ENCODE measurements at places on chromosomes 1 and 21.
A peak's percentile ranks its signal among the peaks of the same experiment; 100 is the strongest.

DNA sequence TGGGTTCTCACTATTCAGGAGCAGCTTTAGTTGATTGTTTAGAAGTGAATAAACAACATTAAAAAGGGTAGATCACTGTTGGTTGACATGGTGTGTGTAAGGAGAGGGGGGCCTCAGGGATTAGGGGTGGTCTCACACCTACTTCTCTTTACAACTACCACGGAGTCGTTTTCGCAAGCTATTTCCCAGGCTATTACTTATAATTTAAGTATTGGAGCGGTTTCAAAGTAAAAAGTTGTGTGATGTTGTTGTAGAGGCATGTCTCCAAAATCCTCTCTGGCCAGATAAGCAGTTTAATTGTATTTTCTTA is 1.3 kb downstream of the GPSM2 start:
- no peak for DNase-seq

- DNase-seq = no peak
These were observed 3.4 kb downstream of the ZCCHC17 start for GRCh38 chr1:31300193-31300592.

GRCh38 chr21:32977216-32977615 is 48.5 kb upstream of the OLIG2 start:
- DNase-seq = no peak

DNA sequence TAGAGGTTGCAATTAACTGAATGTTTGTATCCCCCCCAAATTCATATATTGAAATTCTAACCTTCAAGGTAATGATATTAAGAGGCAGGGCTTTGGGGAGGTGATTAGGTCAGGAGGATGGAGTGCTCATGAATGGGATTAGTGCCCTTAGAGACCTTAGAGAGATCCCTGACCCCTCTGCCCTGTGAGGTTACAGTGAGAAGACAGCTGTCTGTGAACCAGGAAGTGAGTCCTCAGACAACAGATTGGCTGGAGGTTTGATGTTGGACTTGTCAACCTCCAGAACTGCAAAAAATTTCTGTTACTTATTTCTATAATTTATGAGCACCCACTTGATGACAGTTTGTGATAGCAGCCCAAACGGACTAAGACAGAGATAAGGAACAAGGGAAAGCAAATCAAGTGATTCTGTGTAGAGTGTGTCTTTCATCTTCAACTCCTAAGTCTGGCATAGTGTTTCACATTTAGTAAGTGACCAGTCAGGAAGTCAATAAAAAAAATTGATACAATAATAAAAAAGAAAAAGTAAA is 30.0 kb upstream of the RWDD3 start:
- DNase-seq = no peak

DNA sequence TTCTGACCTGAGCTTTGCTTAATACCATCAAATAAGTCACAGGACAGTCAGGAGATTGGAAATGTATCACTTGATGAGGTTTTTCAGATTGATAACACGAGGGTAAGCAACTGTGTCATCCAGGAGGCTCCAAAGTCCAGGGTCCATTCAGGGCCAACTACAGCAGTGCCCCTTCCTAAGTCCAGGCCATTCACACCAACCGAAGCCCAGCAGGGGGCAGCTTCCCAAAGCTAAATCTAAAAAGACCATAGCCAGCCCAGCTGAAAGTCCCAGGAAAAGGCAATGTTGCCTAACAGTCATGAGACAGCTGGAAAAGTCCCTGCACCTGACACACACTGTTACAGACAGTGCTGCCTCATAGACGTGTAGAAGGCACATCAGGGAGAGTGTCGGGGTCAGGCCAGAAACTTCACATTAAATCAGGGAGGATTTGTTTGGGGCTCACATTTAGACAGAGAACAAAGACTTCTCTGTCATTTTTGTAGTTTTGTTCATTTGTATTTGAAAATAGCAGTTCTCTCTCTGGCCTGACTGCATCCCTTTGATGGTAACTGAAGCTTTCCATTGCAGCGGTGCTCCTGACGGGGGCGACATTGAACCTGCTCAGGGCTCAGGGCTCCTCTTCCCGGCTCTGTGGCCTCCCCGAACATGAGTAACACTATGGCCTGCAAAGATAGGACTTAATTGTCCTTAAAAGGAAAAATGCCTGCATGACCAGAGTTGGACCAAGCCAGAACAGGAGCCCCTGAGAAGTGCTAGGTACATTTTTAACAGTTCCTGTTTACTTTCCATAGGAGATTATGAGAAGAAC is 200.4 kb downstream of the NRIP1 start:
- peak; percentile 48 for DNase-seq

- DNase-seq = no peak
These were observed 55.2 kb upstream of the SELENON start for GRCh38 chr1:25744636-25745425.

- DNase-seq = peak; percentile 19
These were observed 46.2 kb downstream of the ZNF648 start for GRCh38 chr1:182015360-182015759.

DNA sequence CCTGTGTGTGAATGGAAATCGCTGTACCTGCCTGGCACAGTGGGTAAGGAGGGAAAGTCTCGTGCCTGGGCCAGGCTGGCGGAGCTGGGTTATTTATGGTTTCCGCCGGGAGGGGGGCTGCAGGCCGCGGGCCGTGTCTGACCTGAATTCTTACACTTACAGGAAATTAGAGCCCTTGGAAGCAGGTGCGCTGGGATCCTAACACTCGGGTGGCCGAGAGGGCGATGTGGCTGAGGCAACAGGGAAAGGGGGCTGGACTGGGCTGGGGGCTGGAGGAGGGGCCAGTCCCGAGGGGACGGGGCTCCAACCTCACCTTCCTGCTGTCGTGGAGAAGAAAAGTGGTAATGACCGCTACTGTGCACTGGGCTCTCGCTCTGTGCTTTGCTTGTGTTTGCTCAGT is 109.4 kb upstream of the WNT4 start:
- no peak for DNase-seq

- DNase-seq = no peak
These were observed 106.0 kb downstream of the UBE2U start for GRCh38 chr1:64309431-64309831.

GRCh38 chr1:191371626-191372025 is 786.6 kb upstream of the RGS18 start:
- no peak for DNase-seq

DNA sequence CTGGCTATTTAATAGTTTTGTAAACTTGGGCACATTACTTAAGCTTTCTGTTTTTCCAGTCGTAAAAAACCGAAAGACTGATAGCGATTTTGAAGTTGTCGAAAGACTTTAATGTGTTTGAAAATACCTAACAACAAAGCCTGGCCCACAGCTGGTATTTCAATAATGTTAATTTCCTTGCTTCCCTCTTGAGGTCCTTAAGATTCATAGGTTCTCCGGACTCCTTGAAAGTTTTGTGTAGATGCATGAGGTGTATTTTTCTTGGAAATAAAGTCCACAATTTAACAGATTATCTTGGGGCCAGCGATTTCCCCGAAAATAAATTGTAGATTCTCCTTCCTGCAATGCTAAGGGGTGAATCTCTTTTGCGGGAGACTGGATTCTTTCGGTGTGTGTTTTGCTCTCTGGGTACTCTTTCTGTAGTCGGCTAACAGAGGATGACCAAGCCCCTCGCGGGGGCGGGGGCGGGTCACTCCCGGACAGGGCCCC is 735 bp upstream of the YTHDF2 start:
- no peak for DNase-seq

DNA sequence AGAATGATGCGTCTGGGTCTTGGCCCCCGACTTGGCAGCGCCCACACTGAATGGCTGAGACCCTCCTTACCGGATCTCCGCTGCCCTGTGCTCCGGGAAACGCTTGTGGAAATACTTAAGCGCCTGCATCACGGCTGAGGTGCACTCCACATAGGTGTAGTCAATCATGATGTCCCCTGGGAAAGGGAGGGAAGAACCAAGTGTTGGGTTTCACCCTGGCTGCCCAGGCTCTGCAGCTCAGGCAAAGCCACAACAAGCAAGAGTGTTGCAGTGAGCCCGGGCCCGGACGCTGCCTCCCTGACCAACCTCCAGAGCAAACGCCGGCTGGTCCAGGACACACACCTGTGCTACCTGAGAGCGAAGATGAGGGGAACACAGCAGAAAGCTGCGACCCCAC is 21.5 kb upstream of the SPATC1L start:
- no peak for DNase-seq

GRCh38 chr1:160625725-160626498 is 20.9 kb downstream of the SLAMF1 start:
- no peak for DNase-seq

DNA sequence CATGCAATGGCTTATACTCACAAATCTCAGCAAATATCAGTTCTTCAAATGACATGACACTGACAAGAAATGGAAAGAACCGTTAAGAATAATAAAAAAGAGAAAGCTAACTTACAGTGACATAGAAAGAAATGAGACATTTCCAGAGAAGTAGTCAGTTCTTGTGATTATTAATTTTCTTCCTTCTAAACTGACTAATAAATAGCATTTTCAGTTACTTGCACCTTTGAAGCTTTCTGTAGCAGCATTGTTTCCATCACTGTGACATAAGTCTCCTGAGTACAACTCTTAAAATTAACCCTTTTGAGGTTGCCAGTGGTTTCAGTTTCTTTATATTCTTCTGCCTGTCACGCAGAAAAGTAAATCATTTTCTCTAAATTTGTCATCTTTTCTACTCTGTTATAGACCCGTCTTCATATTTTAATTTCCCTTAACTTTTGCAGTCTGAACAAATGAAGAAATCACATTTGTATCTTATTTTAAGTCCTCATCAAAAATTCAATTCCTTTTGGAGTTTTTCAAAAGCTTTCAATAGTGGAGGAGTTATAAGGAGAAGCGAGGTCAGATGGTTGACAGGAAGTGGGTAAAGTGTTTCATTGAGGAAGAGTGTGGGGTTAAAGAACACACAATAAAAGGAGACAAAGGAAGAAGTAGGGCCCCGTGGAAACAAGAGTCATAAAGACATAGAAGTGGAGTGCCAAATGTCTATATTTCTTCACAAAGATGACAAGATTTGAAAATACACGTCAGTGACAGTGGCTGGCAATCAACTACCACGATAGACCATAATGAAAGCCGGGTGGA is 57.9 kb upstream of the S1PR1 start:
- DNase-seq = peak; percentile 62

DNA sequence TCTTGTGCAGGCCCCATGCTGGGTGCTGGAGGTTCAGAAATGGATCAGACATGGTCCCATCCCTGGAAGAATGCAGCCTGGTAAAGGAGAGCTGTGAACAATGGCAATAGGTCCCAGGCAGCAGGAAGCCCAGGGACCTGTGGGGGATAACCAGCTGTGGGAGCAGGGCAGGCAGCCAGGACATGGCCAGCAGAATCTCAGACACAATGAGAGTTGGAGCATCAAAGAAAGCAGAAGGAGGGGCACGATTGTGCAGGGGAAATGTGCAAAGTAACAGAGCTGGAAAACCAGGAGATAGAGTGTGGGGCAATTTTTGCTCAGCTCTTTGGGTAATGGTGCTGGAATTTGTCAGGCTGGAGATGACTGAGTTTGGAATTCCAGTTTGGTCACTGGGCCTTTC is 44.3 kb downstream of the C8B start:
- DNase-seq = no peak

GRCh38 chr1:31891280-31891679 is 46.9 kb downstream of the PTP4A2 start:
- DNase-seq = no peak

DNA sequence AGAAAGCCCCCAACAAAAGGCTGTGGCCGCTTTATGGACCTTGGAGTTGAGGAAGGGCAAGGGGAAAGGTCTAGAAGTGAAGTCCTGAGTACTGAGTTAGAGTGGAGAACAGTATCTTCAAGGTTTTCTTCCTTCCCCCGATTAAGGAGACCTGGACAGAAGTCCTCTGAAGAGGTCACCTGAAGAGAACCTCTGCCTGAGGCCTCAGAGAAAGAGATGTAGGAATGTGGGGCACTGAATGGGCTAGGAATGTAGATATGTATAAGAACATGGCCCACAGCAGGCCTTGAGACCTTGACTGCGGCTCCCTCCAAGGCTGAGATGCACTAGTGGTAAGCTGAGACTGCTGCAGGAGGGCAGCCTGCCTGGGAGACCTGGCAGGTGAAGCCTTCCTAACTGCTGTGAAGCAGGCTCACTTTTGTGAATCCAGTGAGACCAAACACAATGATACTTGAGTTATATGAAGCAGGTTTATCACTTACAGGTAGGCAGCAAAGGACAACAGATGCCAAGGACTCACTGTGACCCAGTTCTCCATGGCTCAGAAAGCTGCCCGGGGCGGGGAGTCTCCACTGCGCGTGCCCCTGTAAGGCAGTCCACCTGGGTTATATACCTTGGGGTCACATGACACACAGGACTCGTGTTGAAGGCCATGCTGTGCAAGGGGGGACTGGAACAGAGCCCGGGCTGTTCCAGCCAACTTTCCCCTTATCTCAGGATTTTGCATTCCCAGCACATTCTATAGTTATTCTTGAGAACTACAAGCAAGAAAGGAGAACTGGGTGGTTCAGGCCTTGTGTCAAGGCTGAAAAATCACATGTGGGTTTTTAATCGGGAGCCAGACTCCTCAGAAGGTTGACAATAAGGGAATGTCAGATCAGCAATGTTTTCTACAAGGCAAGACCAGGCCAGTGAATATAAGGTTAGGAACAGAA is 78.8 kb upstream of the PPM1J start:
- no peak for DNase-seq

- no peak for DNase-seq
These were observed 9.0 kb downstream of the MPL start for GRCh38 chr1:43346636-43347035.

DNA sequence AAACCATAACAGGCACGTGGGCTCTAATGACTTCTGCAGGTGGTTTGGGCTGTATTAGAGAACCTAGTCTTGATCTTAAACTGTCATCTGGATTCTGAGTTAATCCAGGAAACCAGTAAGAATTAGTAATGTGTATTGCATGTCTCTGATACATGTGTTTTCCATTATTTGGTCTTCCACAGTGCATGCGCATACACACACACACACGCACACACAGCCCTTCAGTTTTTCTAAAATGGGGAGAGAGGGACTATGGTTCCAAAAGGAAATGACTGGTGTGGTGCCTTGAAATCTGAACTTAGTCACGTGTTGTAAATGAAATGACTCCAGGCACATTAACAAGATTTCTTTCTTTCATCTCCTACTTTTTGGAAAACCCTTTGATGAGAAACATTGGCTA is 67.6 kb downstream of the OLFML2B start:
- DNase-seq = no peak

DNA sequence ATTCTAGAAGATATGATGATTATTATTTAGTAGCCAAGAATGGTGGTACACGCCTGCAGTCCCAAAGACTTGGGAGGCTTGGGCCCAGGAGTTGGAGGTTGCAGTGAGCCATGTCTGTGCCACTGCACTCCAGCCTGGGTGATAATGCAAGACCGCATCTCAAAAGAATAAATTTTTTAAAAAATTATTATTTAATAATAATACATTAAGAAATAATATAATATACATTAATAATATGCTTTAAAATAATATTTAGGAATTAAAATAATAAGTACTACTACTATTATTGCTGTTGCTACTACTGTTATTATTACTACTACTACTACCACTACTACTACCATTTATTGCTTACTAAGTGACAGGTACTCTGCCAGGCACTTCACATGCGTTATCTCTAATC is 27.2 kb downstream of the CCDC30 start:
- DNase-seq = no peak

DNA sequence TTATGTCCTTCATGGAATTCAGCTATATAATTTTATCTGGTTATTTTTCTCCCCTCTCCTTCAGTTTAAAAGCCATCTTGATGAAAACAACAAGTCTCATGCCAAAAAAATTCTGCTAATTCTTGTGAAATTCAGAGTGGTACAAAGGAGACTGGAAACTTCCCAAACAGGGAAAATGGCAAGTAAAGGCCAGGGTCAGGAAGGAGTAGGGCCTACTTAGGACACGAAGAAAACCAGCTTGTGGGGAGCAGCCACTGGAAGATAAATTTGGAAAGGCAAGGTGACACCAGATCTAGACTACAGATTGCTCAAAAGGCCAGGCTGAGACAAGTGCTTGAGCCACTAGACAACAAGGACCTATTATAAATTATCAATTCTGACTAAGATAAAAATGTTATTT is 6.4 kb downstream of the TSTD1 start:
- DNase-seq = no peak

Data from GM10248 (cell line).